ENCODE measurements at places on chromosomes 3 and 15.
A peak's percentile ranks its signal among the peaks of the same experiment; 100 is the strongest.

DNA sequence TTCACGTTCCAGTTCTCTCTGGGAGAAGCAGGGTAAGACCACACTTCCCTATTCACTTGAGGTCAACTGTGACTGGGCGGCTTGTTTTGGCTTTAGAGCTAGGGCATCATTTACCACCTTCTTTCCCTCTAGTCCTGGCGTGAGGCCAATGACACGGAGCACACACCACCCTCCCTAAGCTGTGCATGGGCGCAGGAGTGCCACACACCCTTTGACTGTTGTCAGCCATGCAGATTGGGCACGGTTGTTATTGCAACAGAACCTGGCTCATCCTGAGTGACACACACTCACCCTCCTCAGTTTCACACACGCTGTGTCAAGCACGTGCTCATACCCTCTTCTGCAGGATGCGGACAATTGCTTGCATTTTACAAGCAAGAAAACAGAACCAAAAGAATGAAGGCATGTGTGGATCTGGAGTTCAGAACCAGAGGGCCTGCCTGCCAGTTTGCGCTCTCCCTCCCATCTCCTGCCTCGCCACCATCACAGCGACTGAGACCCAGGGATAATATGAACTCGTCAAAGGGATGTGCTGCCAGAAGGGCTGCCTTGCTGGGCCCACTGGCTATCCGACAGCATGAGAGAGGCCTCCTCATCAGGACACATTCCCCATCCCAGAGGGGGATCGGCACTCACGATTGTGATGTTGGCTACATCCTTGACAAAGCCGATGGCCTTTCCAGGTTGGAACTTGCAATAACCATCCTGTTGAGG, 17.6 kb downstream of the CTSH start:
- DNase-seq = no peak

DNA sequence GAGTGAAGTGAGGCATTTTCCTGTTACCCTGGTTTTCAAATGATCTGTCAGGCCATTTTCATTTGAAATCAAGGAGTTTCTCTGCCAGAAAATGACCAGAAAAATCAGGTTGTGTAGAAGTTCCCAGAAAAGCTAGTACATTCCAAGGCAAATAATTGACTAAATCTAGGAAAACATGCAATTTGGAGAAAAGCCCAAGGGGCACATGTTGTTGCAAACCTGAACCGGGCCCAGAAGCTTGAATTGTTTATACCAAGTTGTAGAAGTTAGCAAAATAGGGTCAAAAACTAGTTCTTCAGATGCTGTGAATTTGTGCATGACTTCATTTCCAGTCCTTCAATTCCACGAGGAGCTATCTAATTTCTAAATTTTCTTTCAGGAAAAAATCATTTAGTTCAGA, 31.0 kb downstream of the TRIM42 start:
- no peak for DNase-seq

DNA sequence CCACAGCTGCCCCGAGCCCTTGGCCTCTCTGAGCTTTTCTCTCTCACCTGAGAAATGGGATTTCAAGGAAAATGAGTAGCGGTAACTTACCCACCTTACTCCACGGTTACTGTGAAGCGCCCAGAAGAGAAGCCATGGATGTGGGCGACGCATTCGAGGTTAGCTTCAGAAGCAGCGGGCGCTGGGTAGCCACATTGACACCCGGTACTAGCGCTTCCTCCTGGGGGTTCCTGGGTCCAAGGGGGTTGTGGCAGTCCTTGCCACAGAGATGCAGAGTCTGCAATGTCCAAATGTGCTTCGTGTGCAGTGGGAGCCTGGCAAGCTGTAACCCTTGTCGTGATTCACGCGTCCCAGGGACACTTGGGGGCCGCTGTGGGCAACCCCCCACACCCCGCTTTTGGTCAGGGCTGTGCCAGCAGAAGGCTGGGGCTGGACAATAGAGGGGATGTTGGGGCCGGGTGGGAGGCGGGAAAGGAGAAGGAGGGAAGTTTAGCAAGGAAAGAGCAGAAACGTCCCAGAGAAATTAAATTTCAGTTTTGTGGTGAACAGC, 41.4 kb upstream of the FURIN start:
- no peak for DNase-seq

DNA sequence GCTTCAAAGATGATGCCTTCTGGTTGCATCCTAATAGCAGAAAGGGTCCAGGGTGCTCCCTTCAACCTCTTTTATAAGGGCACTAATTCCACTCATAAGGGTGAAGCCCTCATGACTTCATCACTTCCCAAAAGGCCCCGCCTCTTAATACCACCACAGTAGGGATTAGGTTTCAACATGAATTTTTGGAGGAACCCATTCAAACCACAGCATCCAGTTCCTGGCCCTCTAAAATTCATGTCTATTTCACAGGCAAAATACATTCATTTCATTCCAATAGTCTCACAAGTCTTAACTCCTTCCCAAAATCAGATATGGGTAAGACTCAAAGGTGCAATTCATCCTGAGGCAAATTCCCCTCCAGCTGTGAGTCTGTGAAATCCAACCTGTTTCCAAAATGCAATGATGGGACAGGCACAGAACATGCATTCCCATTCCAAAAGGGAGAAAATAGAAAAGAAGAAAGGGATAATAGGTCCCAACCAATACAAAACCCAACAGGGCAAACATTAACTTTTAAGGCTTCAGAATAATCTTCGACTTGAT, 124.0 kb downstream of the ATP1B3 start:
- no peak for DNase-seq

GRCh38 chr3:20648294-20648693, 462.3 kb upstream of the SGO1 start:
- no peak for DNase-seq

GRCh38 chr15:81303244-81304225, 20.4 kb downstream of the STARD5 start:
- no peak for DNase-seq

GRCh38 chr3:177236704-177237103, 39.4 kb upstream of the TBL1XR1 start:
- DNase-seq = no peak

DNA sequence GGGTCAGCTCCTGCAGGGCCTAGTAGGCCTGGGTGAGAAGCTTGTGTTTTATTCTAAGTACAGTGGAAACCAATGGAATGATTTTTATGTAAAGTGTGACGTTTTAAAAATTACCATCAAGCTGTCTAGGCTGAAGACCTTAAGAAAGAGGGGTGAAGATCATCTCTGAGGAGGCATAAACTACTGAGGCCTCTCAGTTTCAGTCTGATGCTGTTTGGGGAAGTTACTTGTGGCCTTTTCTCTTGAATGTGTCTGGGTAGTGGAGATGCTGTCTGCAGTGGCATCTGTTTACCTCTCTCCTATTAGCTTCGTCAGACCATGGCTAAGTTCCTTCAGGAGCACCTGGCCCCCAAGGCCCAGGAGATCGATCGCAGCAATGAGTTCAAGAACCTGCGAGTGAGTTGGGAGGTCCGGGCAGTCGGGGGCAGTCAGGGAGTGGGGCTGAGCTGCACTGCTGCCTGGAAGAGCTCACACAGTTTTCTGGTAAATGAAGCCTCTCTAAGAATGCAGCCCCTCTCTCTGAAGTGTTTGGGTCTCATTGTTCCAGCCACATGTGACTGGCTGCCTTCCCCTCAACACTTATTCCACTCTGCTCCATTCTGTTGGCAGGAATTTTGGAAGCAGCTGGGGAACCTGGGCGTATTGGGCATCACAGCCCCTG, 1.9 kb downstream of the IVD start:
- DNase-seq = peak; percentile 84

- DNase-seq = no peak
Measured at GRCh38 chr3:114057011-114057347, 442 bp downstream of the QTRT2 start.

- no peak for DNase-seq
Measured at GRCh38 chr3:182118066-182118465, 406.3 kb downstream of the SOX2 start.

DNA sequence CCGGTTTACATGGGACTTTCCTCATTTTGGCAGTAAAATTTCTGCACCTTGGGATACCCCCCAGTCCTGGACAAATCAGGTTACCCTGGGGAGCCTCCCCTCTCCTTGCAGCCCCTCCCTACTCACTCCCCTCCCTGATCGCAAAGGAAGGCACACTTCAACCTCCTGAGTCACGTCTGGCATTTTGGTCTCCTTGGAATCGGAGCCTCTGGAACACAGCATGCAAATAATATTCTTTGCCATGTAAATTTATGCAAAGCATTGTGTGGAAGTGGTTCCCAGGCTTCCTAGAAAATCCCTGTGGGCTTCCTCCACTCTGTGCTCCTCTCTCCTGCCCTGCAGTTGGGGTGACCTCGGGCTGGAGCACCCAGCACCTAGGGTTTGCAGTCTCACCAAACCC, 11.6 kb downstream of the SCN5A start:
- DNase-seq = no peak

DNA sequence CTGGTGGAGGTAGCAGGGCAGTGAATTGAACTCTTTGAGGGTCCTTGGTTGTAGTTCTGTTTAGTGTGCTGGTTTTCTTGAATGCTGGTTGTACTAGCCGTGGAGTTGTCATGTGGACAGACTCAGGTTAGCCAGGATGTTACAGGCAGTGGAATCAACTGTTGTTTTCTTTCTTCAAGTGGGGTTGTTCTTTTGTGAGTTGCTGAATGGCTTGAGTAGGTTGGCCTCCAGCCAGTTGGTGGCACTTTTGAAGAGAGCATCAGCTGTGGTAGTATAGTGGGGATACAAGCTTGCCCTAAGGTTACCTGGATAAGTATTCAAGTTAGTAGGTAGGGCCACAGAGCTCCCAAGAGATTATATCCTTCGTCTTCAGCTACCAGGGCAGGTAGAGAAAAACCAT, 31.8 kb upstream of the RARB start:
- no peak for DNase-seq

DNA sequence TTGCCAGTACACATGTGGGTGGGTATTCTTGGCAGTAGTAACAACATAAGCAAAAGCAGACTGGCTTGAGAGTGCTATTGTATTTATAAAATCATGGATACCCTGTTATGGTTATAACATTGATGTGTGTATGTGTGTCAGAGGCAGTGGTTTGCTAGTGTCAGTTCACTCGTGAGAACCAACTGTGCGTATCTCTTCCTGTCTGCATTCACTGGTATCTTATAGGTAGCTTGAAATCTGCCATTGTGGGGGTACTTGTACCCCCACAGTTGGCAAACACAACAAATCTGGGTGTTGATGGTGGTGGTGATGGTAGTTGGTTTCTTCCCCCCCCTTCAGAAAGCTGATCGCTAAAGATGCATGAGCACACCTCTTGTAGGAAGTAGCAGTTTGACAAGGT, 355.8 kb upstream of the SATB1 start:
- no peak for DNase-seq

GRCh38 chr3:140588558-140588957, 89.3 kb upstream of the TRIM42 start:
- DNase-seq = no peak

- no peak for DNase-seq
Measured at GRCh38 chr15:92606126-92606835, 49.3 kb downstream of the FAM174B start.

GRCh38 chr15:78302579-78303312, 3.3 kb upstream of the SKIC8 start:
- DNase-seq = peak; percentile 50

GRCh38 chr3:14366248-14366647, 36.2 kb upstream of the SLC6A6 start:
- no peak for DNase-seq

DNA sequence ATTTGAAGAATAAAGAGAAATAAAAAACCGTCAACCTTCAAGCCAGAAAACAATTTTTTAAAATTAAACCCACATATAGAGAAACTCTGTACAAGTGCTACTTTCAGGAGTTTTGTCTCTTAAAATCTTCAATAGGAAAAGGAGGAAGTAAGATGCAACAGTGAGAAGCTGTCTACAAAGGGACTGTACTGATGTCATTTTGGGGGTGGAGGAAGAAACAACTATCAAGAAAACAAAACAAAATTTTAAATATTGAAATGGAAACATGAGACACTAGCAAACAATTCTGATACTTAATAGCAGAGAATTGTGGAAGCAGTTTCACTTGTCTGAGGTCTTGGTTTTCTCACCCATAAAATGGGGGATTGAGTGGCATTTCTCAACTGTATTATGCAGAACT, 84.4 kb downstream of the SLMAP start:
- DNase-seq = peak; percentile 32

DNA sequence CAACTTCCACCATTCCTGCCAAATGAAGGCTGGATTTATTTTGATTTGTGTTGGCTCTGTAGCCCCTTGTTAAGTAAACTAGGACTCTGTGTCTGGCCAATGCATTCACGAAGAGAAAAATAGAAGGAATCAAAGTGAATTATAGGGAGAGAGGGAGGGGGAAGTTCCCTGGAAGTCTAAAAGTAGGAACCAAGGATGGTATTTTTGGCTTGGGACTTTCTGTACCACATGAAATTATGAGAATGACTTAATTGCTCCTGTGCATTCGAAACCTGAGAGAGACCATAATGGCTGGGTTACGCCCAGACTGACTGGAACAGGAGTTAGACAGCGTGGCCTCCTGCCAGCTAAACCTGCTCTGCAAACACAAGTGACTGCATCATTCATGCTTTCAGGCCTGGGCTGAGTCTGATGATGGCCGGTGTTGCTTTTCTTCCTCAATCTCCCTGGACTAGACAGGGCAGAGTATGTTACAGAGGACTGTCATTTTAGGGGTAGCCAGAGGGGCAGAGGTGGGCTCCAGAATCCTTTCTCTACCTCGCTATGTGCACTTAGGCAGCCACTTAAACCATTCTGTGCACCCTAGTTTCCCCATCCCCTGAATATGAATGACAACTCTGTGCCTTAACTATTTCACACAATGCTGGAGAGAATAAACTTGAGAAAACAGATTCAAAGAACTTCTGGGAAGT, 58.9 kb downstream of the MYO1E start:
- DNase-seq = peak; percentile 47

GRCh38 chr3:177730814-177731213, 533.5 kb upstream of the TBL1XR1 start:
- DNase-seq = no peak

DNA sequence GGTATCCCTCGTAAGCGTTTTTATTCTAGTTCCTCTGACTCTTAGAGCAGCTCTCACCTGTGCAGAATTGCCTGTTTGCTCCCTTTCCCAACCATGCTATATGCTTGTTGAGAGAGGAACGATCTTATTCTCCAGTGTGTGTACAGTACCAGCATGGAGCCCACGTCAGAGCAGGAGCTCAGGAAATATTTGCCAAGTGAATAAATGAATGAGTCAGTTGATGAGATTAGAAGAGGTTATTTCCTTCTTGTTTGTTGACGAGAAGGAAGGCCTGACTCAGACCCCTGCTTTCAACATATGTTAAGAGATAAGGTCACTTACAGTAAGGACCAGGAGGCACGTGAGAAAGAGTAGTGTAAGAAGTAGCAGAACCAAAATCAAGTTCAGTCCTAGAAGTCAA, 106.3 kb upstream of the ABHD17C start:
- no peak for DNase-seq

DNA sequence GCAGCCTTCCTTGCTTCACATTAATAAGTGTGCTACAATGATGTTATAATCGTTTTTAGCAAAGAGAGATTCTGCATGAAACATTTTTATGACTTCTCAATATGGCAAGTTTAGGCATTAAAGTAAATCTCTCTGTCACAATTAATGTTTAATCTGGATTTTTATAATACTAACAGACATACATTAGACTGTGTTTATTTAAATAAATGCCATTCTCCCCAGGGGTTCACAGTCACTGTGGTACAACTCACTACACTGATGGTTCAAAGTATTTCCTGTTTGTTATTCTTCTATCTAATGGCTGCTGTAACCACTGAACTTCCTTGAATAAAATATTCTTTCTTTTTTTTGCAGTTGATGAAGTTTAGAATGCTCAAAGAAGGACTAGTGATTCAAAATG, 59.0 kb downstream of the SLC12A1 start:
- no peak for DNase-seq

- DNase-seq = no peak
Measured at GRCh38 chr15:100002086-100002620, 268.9 kb upstream of the LYSMD4 start.
